Globus pallidus (tissue), 1 donor: ENCODE measurements at places on chromosomes 11 and 22.

DNA sequence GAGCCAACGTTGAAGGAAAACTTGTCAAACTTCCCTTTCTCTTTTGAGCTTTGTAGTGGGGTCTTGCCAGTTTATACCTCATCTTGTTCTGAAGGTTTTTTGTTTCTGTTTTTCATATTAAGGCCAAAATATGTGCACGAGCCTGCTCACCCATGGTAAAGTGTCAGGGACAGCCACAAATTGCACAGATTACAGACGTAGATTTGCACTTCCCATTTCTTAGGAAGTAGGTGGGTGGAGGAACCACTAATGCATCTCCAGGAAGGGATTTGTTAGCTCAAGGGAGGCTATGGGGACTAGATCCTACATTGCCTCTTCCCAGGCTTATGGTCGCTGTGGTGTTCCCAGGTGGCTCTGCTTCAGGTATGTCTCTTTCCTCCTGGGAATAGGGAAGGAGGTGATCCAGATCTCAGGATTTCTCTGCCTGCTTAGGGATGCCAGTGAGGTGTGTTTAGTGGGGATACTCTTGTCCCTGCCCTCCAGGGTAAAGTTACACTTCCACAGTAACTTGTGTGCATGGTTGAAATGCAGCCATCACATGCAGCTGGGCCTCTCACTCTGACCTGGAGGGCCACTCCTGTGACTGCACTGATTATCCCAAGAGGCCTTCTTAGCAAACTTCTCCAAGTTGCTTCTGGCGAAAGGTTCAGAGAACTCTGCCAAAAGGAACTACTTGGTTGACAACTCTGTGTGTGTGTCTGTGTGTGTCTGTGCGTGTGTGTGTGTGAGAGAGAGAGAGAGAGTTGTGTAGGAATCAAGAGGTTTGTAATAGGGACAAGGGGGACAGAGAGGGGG lies 9.8 kb downstream of the PPFIBP2 start:
- DNase-seq: no peak

DNA sequence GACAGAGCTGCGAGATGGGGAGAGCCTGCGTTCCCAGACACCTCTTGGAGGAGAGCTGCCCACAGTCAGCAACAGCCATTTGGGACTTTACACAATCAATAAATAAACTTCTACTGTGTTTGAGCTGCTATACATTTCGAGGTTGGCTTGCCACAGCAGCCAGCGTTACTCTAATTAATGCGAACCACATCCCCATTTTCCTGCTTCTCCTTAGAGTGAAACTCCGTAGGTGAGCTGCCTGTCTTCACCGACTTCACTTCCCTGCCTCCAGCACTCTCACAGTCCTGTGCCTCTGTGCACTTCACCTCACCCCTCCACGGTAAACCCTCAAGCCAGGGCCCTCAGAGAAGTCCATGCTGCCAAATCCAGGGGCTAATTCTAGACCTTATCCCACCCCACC lies 5.9 kb upstream of the SLC22A12 start:
- DNase-seq: no peak

DNA sequence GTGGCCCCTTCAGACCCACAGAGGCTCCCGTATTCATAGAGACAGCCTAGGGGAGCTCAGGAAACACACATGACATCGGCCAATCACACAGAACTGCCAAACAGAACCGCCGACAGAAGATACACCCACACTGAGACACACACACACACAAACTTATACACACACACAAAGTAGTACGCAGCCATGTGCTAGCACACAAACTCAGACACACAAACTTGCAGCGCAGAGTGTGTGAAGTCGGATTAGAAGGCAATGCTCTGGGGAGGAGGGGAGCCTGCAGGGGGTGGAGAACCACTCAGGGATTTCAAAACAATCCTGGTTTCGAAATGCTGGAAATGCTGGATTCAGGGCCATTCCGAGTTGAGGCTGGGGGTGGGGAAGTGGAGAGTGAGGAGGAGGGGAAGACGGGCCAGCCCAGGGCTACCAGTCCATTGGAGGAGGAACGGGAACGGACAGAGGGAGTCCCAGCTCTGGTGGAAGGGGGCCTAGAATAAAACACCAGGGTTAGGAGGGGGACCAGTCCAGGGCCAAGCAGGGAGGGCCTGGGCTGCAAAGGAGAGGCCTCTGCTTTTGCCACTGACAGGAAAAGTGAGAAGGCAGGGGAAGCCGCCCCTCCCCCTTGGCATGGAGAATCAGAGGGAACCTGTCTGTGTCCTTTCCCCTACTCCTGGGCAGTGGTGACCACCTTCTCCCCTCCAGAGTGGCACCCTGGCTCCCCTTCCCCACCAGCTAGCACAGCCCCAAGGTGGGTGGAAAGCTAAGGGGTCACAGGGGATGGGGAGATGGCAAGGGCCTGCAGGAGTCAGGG lies 4.4 kb downstream of the BCL9L start:
- no peak for DNase-seq

DNA sequence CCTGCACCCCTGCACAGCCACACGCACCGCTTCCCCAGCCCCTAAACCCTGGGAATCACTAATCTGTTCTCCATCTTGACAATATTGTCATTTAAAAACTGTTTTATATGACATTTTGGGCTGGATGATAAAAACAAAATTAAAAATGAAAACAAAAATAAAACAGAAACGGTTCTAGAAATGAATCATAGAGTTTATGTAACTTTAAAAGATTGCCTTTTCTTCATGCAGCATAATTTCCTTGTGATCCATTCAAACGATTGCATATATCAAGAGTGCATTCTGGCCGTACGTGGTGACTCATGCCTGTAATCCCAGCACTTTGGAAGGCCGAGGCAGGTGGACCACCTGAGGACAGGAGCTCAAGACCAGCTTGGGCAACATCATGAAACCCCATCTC lies 6.6 kb upstream of the FAM118A start:
- no peak for DNase-seq

- no peak for DNase-seq
These were observed 125.3 kb downstream of the FEZ1 start for GRCh38 chr11:125370561-125371389.

GRCh38 chr22:40008726-40009291 lies 14.1 kb downstream of the FAM83F start:
- DNase-seq: no peak

- no peak for DNase-seq
These were observed 34.6 kb upstream of the BID start for GRCh38 chr22:17808693-17809403.

- no peak for DNase-seq
These were observed at the start of gene MISFA for GRCh38 chr11:18599739-18600230. TSS of gene MISFA (plus strand) at chr11:18599789. CDS start at chr11:18599929, 140 bp downstream.

DNA sequence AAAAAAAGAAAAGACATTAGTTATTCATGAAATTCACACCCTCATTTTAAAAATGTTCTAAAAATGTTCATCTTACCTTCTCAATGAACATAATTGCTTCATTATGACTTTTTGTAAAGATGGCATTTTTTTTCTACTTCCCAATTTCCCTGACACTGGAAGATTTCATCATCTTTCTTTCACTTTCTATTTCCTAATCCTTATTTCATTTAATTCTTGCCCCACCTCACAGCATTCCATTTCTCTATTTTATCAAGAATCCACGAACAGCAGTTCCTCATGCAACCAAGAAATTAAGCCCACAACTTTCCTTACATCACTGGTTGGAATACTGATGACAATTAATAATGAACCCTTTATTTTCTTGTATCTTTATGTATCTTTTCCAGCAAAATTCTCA lies 1.9 kb downstream of the PATL1 start:
- no peak for DNase-seq

DNA sequence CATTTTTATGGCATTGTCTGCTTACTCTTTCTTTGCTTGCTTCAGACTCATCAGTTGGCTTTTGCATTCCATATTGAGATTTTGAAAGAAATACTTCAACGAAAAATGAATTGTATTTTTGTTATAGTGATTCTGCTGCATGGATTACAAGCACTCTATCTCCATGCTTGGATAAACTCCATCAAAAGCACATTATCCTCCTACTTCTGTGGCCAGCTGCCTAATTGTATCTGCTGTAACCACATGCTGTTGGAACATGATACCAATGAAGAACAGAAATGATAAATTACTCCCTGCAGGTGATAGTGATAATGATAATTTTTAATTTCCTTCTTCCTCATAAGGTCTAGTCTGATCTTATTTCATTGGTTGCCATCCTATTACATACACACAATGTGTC lies 100.8 kb downstream of the PRMT3 start:
- no peak for DNase-seq

GRCh38 chr11:111923351-111923788 lies 4.7 kb downstream of the C11orf52 start:
- DNase-seq: no peak

DNA sequence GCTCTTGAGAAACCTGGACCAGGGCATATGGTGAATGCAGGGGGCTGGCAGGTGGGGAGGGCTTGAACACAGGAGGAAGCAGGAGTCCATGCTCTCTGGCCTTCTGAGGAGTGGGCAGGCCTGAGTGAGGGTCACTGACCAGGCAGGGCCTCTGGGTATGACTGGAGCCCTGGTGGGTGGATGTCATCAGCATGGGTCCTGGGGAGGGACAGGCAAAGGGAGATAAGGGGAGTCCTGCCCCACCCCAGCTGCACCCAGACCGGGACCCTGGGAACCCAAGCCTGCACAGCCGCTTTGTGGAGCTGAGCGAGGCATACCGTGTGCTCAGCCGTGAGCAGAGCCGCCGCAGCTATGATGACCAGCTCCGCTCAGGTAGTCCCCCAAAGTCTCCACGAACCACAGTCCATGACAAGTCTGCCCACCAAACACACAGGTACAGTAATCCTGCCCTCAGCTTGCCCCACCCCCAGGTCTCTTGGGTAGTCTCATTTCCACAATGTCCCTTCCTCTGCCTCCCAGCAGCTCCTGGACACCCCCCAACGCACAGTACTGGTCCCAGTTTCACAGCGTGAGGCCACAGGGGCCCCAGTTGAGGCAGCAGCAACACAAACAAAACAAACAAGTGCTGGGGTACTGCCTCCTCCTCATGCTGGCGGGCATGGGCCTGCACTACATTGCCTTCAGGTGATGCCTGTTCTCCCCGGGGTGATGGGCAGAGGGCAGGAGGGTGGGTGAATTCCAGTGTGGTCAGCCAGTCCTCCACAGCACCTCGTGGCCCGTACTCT lies 2.0 kb upstream of the VEGFB start:
- no peak for DNase-seq

DNA sequence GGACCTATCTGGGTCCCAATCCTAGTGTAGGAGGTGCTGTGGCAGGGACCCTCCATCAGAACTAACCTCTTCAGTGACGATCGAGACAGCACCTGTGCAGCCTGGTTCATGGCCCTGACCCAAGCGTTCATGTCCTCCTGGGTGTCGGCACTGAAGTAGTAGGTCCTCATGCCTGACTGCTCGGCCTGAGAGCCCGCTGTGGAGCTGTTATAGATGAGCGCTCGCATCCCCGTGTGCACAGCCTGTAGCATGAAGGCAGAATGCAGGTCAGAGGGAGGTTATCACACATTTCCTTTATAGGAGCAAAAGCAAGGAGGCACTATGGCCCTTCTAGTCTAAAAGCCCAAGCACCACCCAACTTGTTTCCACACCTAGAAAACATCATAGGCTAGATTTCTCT lies 103.0 kb downstream of the C11orf58 start:
- DNase-seq: no peak

DNA sequence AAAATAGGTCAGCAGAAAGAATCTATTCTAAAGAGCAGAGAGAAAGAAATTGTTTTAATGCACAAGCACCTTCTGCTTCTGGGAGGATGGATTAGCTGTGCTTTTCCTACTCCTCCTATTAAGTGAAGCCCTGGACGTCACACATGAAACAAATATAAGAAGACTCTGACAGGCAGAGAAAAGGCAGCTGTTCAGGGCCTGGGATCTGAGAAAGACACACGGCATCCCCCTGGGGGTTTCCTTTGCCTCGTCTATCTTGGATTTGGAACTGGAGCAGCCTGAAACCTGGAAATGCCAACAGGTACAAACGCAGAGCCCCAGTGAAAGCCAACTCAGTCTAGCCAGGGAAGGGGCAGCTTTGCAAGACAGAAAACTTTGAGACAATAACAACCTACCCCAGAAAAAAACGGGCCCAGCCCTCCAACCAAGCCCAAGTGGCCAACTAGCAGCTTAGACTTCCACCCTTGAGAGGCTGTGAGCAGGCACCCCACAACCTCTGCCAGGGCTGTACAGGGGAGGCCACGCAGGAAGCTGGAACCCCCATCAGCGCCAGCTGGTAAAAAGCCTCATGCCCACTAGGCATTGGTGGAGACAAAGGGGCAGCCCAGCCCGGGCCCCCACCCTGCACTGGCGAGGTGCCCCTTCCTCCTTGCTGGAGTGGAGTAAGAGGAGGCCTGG lies 7.3 kb downstream of the CERK start:
- DNase-seq: no peak

GRCh38 chr11:66958956-66959274 lies 732 bp upstream of the PC start:
- no peak for DNase-seq

DNA sequence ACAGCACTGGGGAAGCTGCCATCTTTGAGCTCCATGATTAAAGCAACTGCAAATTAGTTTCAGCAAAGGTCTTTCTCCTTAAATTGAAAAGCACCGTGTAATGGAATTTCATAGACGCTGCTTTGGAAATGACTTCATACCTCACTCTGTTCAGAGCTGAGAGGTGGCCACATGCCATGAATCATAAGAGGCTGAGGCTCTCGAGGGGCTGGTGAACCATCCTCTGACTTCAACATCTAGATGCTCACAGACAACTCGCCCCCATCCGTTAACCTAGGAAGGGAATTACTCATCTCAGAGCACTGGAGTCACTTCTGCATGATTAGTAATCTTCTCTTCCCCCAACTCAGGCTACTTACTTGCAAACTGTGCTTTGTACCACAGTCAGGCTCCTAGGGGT lies 122.3 kb downstream of the RCN1 start:
- DNase-seq: no peak

- no peak for DNase-seq
These were observed 141.7 kb upstream of the GRIA4 start for GRCh38 chr11:105468154-105468553.

DNA sequence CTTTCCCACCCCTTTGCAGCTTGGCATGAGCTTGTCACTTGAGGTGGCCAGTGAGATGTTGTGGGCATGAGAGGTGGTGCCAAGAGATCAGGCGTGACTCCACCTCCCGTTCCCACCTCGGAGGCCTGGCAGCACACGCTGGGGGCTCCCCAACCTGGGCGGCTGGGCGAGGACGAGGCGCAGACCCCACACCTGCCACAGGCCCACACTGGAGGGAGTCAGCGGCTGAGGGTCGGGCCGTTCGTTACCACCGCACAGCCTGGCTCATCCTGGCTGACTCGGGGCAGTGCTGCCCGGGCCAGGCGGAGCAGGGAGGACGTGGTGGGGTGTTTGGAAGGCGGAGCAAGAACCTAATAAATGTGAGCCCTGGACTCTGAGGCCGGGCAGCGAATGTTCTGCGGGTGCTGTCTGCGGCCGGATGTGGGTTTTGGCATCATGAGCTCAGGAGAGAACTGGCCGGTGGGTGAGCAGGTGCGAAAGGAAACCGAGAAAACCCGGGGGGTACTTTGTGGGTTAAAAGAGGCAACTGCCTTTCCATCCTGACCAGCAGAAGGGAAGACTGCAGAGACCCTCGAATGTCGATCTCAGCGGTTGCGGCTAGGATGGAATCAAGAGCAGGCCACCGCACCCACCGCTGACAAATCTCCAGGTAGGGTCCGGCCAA lies 10.2 kb upstream of the IFITM3 start:
- DNase-seq: no peak
